ENCODE measurements at places on chromosomes 11 and 22.

GRCh38 chr11:96178049-96178886 lies 164.7 kb downstream of the MAML2 start:
- no peak for DNase-seq

DNA sequence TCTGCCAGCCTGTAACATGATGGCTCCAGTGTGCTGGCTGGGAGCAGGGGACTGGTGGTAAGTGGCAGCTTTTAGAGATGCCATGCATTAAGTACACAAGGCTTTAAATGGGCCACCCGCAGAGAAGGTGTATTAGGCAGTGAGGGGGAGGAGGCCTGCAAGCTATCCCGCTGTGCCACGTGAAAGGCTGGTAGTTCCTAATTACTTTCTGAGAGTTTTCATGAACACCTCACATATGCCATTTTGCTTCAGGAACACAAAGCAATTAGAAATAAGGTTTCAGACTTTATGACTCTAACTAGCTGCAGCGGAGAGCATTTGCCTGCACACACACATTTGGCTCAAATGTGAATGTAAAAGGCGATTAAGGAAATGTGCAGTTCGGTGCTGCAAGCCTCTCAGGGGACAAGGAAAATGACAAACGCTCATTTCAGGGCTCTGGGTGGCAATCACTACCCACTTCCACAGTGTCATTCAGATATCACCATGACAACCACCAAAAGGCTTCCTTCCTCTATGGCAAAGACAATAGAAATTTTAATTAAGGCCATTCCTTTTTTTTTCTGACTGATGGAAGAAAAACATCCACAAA lies 116.6 kb downstream of the PLEKHA7 start:
- DNase-seq = no peak

- DNase-seq = no peak
These were observed 5.8 kb upstream of the JAM3 start for GRCh38 chr11:134063124-134063495.

DNA sequence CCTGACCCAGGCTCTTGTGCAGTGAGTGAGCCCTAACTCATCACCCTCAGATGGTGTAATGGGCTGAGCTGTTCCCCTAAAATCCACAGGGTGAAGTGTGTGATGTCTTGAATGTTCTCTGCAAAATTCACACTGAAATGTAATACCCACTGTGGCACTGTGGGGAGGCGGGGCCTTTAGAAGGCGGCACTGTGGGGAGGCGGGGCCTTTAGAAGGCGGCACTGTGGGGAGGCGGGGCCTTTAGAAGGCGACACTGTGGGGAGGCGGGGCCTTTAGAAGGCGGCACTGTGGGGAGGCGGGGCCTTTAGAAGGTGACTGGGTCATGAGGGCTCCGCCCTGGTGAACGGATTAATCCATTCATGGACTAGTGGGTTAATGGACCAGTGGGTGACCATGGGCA lies 33.0 kb downstream of the CHID1 start:
- no peak for DNase-seq

- no peak for DNase-seq
These were observed 12.5 kb downstream of the SYNGR1 start for GRCh38 chr22:39362271-39362670.

DNA sequence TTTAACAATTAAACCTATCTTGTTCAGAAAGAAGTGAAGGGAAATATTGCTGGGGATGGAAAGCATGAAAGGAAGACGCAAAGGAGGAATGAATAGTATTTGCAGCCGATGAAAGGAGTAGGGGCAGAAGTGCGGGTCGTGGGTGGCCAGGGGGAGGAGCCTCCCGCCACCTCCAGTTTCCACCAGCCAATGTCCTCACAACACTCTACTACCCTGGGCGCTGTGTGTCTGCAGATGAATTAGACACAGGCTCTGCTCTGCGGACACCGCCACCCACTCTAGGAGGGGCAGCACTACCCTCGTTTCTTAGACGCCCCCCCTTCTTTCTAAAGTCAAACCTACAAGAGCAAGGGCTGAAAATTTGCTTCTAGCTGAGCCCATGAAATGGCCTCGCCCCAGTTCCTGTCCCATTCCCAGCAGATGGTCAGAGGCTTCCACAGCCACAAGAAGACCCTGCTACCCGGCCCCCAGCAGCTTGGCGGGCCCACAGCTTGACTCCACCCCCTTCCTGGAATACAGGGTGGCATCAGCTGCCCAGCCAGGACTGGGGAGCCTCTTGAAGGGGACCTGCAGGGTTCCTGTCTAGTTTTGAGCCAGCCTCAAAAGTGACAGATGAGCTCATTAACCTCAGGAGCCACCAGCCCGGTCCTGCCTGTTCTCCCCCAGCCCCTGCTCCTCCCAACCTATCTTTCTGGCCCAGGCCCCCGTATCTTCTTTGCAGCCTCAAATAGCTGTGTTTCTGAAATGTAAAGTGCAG lies 268.1 kb downstream of the BUD13 start:
- DNase-seq = no peak

DNA sequence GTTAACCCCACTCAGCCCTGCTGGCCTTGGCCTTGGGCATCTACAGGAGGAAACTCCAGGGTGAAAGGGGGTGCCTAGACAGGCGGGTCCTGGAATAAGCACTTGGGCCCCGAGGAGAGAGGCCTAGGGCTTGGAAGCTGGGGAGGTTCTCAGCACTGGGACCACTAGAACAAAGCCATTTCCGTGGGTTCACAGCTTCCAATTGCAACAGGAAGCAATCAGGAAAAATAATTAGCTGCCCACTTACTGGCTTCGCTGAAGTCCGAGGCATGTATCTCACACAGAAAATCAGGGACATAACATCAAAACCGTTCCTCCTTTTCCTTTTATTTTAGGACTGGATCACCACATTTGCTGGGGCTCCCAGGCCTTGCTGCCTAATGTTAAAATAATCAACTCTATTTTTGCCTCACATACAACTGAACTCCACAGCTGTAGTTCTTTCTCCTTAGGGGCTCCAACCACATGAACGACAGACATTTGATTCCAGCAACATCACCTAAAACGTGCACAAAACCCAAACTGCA lies 161.1 kb upstream of the GRK3 start:
- DNase-seq = no peak

DNA sequence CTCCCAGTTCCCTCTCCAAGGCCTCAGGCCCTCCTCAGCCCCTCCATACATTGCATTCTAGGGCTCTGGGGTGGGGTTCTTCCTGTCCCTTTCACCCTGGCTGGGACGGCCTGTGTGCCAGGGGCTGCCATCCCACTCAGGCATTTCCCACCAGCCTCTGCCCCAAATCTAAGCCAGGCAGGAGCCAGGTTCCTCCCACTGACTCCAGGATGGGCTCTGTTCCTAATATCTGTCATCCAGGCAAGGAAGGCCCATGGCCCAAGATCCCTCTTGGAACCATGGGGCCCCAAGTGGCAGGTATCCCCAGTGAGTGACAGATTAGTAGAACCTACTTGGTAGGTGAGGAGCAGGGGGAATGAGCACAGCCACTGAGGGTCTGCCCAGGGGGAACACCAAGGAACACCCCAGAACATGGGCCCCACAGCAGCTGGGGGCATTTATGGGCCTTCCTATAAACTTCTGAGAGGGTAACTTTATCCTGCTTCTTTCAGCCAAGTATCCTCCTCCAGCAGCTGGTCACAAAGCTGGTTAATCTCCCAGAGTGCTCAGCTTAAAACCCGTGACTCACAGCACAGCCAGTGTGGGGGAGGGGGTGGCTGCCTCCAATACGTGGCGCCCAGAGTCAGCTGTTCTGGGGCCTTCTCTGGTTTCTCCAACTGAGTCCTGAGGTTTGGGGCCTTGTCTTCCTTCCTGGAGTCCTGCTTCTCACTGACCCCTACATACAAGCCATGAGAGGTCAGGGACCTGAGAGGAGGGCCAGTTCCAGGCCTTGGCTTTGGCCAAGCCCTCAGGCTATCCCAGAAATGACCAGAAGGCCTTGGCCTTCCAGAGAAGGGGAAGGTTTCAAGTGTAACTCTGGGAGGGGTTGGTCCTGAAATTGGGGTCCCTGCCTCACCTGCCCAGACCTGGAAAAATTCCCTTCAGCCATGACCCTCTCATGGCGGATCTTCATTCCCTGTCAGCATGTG lies 19.9 kb upstream of the MYOD1 start:
- DNase-seq = peak; percentile 39
